Right renal pelvis (tissue), 4 donors: ENCODE measurements at places on chromosomes 16 and 17. TPM values are rescaled to one million over a fixed set of nuclear protein-coding genes. Genes with fewer than 3 reads are reported as not detected.

RNPS1 gene
- polyA plus RNA-seq = 184 TPM

DYNLRB2 gene
- 8.5 TPM for polyA plus RNA-seq

SYNGR3 gene
- polyA plus RNA-seq = 2.0 TPM

KRTAP2-2 gene
- polyA plus RNA-seq = not detected

HAS3 gene
- 4.9 TPM for polyA plus RNA-seq

MMP2 gene
- polyA plus RNA-seq = 351 TPM

GCGR gene
- polyA plus RNA-seq = 12.9 TPM

NPIPA7 gene
- 24.3 TPM for polyA plus RNA-seq

HID1 gene
- 15.8 TPM for polyA plus RNA-seq

ADGRG1 gene
- 84.4 TPM for polyA plus RNA-seq

INCA1 gene
- 7.9 TPM for polyA plus RNA-seq

ASGR2 gene
- polyA plus RNA-seq = 0.91 TPM

RASD1 gene
- 0.93 TPM for polyA plus RNA-seq

TBC1D26 gene
- polyA plus RNA-seq = 0.66 TPM

SLC5A10 gene
- 0.59 TPM for polyA plus RNA-seq

MPP3 gene
- polyA plus RNA-seq = 7.7 TPM

PITPNM3 gene
- 8.7 TPM for polyA plus RNA-seq

SLC7A6 gene
- 12.6 TPM for polyA plus RNA-seq

TEN1 gene
- polyA plus RNA-seq = 25.2 TPM

WNT9B gene
- polyA plus RNA-seq = 11.4 TPM

KCNG4 gene
- not detected for polyA plus RNA-seq

CD79B gene
- 2.3 TPM for polyA plus RNA-seq

ABCC12 gene
- 0.35 TPM for polyA plus RNA-seq

ITGB3 gene
- 19.6 TPM for polyA plus RNA-seq

MPV17L gene
- polyA plus RNA-seq = 9.5 TPM
